ENCODE measurements at places on chromosomes 6 and 20. TPM values are rescaled to one million over a fixed set of nuclear protein-coding genes. Genes with fewer than 3 reads are reported as not detected.

Gene LST1
- total RNA-seq = 71.6 TPM

Gene C6orf132
- total RNA-seq = 0.18 TPM

Gene CPXM1
- 0.68 TPM for total RNA-seq

Gene C6orf52
- total RNA-seq = 2.5 TPM

Gene ERVFRD-1
- not detected for total RNA-seq

Gene SMOC2
- total RNA-seq = not detected

Gene SLC35D3
- total RNA-seq = not detected

Gene COL9A3
- not detected for total RNA-seq

Gene LAMA5
- 1.9 TPM for total RNA-seq

Gene CFB
- 0.12 TPM for total RNA-seq

Gene HIVEP1
- 42.0 TPM for total RNA-seq

Gene MAPK13
- 33.9 TPM for total RNA-seq

Gene UFL1
- total RNA-seq = 18.2 TPM

Gene HRH3
- not detected for total RNA-seq

Gene TNF
- 58.8 TPM for total RNA-seq

Gene ETV7
- 19.7 TPM for total RNA-seq

Gene TGM2
- 0.35 TPM for total RNA-seq

Gene BMP2
- total RNA-seq = not detected

Gene BTBD9
- total RNA-seq = 11.0 TPM

Gene CDS2
- total RNA-seq = 62.2 TPM

Gene TSHZ2
- total RNA-seq = 0.18 TPM

Gene ADGRF1
- not detected for total RNA-seq

Gene OPRL1
- total RNA-seq = 0.99 TPM

Gene SLPI
- not detected for total RNA-seq

Gene PDYN
- total RNA-seq = not detected

Gene CLPSL2
- not detected for total RNA-seq

Gene C4B
- 5.5 TPM for total RNA-seq

Gene SLA2
- 109 TPM for total RNA-seq

Gene DDX39B
- total RNA-seq = 495 TPM

Gene ADGRF5
- total RNA-seq = not detected

Gene CPNE5
- 0.79 TPM for total RNA-seq

Gene CEP162
- 7.2 TPM for total RNA-seq

Gene PSMF1
- total RNA-seq = 146 TPM

Gene FABP7
- total RNA-seq = not detected

Gene FAM229B
- 4.5 TPM for total RNA-seq

Gene TMEM244
- total RNA-seq = 0.99 TPM

Gene PCSK2
- not detected for total RNA-seq

Gene SNAP91
- total RNA-seq = not detected

Gene MYMX
- total RNA-seq = not detected

Gene EBF4
- total RNA-seq = 1.3 TPM

Gene FAM217A
- not detected for total RNA-seq

Gene GABRR1
- total RNA-seq = not detected

Gene HLA-DOA
- 11.8 TPM for total RNA-seq

Gene MROH8
- 3.1 TPM for total RNA-seq

Gene CST2
- total RNA-seq = not detected

Gene RRAGD
- total RNA-seq = 5.7 TPM

Gene SAMD5
- 0.30 TPM for total RNA-seq

Measured in activated CD8-positive, alpha-beta memory T cell treated with anti-CD3 and anti-CD28 coated beads, Interleukin-2, amount 10 ng/mL, durations not matched to agents 7 days and 5 days (primary cell).